ENCODE measurements at places on chromosomes 6 and 20.

- no peak for DNase-seq
These were observed 43.4 kb downstream of the SLC23A2 start for GRCh38 chr20:4957939-4958362.

DNA sequence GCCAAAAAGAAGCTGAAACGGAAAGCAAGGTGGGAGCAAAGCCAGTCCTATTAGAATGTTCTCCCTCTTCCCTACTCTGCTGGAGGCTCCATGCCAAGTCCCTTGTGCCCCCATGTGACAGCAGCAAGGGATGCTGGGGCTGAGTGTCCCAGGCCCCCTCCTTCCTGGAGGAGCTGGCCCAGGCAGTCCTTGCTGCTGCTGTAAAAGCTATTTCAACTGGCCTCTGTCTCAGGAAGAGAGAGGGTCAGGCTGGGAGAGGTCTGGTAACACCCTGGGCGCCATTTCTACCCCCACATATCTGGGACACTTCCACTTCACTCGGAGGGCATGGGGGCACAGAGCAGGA is 25.0 kb downstream of the TTBK1 start:
- no peak for DNase-seq

GRCh38 chr6:42452171-42453030 is 675 bp upstream of the TRERF1 start:
- DNase-seq, result peak; percentile 81

GRCh38 chr6:149094934-149095351 is 222.6 kb upstream of the TAB2 start:
- DNase-seq, result no peak

DNA sequence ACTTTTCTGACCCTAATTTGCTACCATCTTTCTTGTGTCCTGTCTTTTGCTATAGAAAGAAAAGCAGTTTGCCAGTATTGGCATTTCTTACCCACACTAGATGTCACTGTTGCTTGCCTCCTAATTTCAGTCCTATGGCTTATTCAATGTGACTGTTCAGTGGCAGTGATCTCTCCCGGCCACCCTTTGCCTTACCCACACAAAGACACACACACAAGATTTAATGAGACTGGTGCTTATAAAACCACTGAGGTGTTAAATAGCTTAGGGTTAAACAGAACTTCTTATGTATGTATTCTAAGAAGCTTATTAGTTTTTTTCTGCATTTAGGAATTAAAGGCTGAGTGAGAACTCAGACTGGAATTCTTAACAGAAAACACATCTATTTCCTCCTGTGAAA is 233.6 kb upstream of the ASCC3 start:
- peak; percentile 79 for DNase-seq

DNA sequence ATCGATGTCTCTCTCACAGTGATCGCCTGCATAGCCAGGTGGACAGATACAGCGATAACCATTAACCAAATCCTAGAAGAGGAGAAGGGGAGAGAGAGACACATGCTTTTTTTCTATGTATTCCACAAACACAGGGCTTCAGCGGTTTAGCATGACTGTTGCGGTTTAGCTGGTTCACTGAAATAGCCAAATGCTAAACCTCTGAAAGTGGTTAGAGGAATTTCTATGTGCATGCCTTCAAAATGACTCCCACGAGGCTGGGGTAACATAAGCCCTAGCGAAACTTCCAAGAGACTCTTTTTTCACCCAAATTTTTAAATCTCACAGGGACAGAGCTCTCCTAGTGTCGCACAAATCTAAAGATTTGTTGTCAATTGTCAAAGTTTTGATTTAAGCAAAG is 25.1 kb downstream of the JAG1 start:
- no peak for DNase-seq

- no peak for DNase-seq
These were observed 51.3 kb downstream of the CD109 start for GRCh38 chr6:73747289-73747688.

DNA sequence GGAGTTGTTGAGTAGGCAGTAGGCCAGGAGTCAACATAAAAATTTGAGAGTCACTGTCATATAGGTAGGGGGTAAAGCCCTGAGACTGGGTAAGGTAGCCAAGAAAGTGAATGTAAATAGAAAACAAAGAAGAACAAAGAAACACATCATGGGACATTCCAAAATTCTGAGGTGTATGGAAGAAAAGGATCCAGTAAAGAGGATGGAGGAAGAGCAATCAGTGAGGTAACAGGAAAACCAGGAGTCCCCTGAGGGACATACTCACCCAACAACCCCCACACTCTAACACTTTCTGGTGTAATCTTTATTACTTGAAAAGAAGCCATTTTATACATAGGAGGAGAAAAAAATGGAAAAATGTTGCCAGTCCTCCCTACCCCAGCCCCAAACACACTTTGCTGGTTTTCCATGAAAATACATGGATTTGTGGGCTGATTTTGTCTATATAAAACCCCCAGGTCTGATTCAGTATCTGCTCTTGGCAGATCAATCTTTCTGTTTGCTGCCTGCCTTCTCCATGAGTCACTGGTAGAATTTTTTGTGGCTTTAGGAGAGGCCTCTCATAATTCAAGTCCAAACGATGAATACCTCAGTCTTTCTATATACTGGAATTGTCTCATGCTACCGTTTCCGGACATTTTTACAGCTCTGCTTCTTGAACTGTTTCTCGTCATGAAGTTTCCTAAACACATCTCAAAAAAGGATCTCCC is 271.4 kb upstream of the MAN1A1 start:
- no peak for DNase-seq
